Stimulated activated CD4-positive, alpha-beta T cell treated with anti-CD3 and anti-CD28 coated beads, Interleukin-4, amount 100 ng/mL, for 1 hour (primary cell): ENCODE measurements at places on chromosomes 16 and 17.

DNA sequence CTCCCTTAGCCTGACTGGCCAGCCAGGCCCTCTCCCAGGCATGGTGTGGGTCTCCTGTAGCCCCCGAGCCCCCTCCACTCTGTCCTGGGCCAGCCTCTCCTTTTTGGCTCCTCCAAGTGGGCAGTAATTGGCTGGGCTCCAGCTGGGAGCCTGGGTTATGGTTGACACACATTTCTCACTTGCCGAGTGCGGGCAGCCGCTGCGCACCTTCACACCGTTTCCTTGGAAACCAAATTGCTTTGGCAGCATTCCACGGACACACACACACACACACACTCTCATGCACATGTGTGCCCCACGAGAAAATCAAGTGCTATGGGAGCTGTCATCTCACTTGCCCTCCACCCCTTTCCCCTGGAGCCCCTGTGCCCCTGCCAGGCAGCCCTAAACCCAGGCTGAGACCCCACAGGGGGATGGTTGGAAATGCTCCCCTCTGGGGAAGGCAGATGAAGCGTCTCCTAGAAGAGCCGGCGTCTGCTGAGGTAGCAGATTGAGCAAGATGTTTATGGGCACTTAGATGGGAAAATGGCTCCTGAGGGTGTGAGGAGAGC, 402.7 kb upstream of the TNRC6C start:
- no peak for DNase-seq

GRCh38 chr16:55949518-55949917, 74.3 kb upstream of the CES5A start:
- no peak for DNase-seq

DNA sequence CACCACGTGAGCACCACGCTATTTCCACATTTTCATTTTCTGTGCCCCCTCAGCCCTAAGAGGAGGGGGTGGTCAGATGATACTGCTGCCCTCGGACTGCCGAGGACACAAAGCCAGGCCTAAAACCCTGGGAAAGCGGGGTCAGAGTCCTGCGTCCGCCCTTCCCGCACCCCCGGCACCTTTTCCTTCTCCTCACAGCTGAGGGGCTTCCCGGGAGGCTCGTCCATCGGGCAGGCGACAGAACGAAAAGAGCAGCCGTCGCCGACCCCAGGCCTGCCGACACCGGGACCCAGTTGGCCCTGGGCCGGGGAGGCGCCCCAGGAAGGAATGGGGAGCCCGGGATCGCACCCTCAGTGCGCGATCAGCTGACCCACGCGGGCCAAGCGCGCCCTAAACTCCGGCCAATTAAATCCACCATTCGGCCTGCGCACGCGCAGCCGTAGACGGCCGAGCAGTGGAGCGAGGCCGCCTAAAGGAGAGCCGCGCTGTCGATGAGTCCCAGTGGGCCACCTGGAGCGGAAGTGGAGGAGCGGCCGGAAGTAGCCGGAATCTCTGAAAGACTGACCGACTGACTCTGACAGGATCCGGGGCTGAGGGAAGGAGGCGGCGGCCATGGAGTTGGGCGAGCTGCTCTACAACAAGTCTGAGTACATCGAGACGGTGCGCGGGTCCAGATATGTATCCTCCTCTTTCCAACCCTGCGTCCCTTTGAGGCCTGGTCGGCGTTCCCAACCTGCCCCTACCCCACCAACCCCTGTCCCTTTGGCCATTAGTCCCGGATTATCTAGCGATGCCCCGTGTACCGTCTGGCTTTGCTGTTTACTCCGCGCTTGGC, at the start of the genes DCTN5 and PALB2:
DCTN5 (plus strand) TSS at position 536 of the 835 bp plus-strand sequence; CDS start at position 613, 77 bp downstream.
PALB2 (minus strand) TSS at position 380 of the 835 bp plus-strand sequence; CDS start at position 227, 153 bp downstream.
- DNase-seq = peak; percentile 84

- no peak for DNase-seq
Measured at GRCh38 chr17:17227608-17228520, 9.1 kb downstream of the FLCN start.

GRCh38 chr16:53183442-53183841, 128.7 kb downstream of the CHD9 start:
- no peak for DNase-seq

- no peak for DNase-seq
Measured at GRCh38 chr16:8641671-8642070, 20.2 kb downstream of the METTL22 start.

DNA sequence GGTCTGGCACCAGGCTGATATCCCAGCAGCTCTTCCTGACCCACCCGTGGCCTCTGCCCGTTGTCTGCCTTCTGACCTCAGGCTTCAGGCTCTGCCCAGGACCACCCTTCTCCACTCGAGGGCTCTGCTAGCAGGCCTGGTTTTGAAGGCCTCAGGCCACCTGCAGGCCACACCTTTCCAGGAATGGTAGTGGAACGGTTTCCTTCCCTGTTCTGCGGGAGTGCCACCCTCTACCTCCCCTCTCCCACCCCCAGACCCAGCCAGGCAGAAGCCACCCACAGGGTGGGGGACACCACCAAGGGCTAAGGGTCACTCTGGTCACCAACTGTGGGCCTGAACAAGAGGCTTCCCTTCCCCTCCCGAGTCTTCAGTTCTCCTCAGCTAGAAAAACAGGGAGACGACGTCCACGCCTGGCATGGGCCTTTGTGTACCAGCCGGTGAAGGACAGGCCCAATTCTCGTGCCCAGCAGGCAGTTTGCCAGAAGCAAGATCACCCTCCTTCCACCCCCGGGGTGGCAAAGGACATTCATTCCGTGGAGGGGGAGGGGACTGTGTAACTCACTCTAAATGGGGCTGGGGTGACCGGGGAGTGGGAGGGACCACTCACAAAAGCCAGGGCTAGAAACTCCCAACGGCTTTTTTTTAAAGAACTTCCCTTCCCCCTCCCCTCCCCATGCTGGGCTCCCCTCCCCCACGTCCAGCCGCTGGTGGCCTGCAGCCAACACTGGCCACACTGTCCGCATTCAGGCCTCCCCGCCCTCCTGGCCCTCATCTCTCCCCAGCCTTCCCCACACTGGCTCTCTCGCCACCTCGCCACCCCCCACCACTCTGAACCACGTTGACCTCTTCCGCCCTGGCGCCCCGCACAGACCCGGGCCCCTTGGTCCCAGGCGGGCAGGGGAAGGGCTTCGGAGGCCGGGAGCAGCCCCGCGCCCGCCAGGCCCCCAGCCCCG, 7.7 kb downstream of the CBX4 start:
- no peak for DNase-seq

- DNase-seq = no peak
Measured at GRCh38 chr17:9971991-9972390, 66.9 kb upstream of the RCVRN start.

DNA sequence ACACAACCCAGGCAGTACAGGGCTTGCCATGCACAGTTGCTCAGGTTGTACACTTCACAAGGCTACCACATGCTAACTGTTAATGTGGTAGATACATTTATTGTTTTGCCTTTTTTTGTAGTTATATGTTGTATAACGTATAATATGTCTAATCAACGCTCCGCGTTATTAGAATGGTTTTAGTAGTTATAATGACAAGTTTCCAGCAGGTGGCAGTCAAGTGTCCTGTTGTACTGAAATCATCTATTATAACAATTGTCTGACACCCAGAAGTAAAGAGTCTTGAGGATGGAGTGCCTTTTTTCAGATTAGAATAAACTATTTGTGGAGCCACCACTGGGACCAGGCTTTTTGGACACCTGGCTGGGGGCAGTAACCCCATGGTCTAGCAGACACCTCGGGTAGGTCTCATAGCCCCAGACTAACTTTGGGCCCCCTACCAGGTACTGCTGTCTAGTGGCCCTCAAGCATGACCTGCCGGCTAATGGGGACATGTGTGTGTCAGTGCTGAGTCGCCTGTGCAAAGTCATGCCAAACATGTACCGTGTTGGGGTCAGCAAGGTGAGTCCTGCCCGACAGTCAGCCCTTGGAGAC, 32.8 kb downstream of the MYO15A start:
- no peak for DNase-seq

- DNase-seq = no peak
Measured at GRCh38 chr16:4477966-4478365, 1.8 kb downstream of the HMOX2 start.

DNA sequence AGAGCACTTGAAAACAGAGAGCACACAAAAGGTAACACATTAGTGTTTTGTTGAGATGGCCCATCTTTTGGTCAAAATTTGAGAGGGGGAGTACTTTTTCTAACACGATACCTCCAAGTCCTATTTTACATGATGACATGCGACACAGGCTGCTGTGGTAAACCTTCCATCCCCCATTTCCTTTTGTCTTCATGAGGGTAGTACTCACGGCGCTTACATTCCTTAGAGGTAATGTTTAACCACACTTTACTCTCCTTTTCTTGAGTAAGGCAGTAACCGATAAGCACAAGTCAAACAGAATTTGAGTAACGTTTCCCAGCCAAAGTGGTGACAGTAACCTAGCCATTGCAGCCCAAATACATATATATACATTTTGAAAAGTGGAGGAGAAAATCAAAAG, 35.8 kb upstream of the PITPNM3 start:
- no peak for DNase-seq

DNA sequence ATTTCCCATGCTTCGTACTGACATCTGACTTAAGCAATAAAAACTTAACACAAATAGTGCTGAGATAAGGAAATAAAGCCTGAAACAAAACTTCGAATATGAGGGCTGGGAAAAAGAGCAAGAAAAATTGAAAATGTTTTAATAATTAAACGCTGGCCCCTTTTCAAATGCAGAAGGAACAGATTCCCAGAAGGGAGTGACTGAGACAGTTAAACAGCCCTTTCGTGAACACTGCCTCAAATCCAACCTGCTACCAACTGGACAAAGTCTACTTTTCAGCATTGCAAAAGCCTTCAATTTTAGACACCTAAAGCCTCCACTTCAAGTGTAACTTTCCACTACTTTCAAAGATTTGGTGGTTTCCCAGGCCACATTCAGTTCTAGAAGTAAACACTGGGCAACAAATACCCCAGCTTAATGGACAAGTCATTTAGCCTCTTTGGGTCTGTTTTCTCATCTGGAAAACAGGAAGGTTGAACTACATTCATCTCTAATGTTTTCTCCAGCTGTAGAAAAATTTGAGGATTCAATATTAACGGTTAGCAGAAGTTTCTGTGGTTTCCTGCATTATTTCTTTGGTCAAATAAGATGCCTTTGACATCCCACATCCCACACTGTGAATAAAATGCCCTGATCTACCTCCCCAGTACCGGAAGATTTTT, 11.8 kb downstream of the RFFL start:
- no peak for DNase-seq

DNA sequence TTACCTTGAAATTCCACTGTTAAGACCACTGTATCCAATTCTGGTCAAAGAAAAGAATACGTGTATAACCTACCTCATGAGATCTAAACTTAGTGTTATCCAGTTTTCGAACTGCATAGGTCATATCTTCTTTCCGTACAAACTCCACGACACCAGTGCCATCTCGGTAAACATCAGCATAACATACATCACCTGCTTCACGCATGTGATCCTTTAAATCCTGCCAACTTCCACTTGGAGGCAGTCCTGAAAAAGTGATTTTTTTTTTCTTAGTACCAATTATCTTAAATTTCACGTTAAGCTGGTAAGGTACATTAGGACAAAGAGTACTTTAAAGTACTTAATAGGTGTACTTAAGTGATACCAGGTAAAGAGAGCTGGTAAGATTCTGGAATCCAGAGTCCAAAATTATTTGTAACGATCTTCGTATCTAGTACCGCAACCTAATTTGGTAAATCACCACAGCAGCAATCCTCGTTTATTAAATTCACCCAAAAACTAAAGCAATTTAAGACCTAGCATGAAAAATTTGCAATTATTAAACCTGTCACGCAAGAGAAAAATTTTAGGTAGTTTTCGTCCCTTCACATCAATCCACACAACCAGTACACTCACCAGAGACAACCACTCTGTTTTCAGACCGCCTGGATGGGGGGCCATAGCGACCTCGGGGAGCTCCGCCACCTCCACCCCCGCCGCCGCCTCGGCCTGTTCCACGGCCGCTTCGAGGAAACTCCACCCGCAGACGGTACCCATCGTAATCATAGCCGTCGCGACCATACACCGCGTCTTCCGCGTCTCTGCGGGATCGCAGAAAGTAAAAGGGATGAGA, 1.1 kb downstream of the SRSF1 start:
- DNase-seq = no peak

DNA sequence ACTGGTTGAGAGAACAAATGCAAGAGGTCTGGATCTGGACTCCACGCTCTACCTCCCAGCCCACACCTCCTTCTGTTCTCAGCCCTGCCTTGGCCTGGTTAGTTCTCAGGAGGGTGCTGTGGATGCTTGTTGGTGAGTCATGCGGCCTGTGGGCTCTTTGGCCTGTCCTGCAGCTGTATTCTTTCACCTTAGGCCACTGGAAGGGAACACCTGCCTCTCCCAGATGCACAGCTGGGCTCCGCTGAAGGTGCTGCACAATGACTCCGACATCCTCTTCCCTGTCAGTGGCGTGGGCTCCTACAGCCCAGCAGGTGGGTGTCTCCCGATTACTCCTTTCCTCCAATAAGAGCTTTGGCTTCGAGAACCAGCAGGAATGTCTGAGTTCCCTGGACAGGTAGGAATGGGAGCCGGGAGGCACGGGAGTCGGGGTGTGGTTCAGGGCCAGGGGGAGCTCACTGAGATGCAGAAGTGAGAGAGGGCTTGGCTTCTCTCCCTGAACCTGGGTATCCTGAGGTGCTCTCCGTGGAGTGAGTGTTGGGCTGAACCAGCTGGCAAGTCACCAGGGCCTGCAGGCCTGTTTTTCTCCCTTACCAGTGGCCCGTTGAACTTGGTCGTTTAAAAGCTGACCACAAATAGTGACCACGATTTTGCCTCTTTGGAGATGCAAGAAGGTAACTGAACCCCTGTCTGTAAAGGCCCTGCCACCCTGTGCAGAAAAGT, 85.0 kb downstream of the SNX29 start:
- DNase-seq = no peak

DNA sequence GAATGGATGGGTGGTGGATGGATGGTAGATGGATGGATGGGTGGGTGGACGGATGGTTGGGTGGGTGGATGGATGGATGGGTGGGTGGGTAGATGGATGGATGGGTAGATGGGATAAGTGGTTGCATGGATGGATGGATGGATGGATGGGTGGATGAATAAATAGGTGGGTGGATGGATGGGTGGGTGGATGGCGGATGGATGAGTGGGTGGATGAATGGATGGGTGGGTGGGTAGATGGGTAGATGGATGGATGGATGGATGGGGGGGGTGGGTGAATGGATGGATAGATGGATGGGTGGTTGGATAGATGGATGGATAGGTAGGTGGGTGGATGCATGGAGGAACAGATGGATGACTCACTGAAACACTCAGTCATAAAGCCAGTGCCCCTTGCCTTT, 51.0 kb upstream of the FASN start:
- no peak for DNase-seq

DNA sequence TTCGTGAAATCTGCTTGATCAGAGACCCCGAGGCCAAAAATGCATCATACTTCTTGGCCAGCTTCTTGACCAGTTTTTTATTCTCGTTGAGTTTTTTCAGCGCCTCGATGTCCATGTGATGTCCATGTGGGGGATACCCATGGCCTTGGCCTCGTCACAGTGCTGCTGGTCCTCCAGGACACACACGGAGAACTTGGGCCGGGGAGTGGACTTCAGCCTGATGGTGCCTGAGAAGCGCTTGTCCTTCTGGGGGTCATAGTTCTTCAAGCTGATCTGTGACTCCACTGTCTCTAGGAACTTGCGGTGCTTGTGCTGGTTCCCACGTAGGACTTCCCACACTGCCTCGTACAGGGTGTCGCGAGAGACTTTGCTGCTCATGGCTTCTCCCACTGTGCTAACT, 16.7 kb downstream of the COX4I1 start:
- no peak for DNase-seq
